ENCODE measurements at places on chromosomes 1 and 21.

DNA sequence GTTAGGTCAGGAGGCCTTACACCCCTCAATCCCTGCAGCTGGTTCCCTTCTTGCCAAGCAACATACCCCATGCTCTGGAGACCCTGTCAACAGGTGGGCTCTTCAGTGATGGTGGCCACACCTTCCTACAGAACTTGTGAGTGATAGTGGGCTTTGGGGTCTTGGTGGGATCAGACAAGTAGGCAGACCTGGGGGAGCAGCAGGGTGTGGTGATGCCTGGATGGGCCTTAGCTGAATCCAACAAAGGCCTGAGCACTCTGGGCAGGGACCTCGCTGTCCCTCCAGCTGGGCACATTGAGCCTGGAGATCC is 14.9 kb downstream of the FAAH start:
- DNase-seq = no peak

DNA sequence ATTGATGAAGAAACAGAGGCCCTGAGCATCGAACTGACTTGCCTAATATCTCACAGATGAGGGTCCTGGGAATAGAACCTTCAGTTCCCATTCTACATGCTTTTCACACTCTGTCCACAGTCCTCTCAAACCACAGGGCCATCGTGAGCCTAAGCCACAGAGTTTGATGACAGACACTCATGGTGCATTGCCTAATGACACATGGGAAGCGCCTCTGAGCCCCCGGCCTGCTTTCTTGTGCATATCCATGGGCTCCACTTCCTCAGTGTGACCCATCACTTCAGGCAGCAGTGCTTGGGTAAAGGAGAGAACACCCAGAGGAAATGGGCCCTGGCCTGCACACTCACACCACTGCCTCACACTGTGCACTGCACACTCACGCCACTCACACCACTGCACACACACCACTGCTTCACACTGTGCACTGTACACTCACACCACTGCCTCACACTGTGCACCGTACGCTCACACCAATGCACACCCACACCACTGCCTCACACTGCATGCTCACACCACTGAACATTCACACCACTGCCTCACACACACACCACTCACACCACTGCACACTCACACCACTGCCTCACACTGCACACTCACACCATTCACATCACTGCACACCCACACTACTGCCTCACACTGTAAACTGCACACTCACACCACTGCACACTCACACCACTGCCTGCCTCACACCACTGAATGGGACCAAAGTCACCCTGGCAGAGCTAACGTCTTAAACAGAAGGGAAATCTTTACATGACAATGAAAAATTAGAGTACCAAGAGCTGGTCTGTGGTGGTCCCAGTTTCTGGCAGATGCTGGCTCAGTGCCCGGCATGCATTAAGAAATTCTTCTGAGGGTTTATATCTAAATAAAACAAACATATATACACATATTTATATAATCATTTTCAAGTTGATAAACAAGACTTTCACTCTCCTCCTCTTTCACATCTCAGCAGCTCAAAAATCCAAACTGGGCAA is 53.0 kb downstream of the KANK4 start:
- DNase-seq = no peak

DNA sequence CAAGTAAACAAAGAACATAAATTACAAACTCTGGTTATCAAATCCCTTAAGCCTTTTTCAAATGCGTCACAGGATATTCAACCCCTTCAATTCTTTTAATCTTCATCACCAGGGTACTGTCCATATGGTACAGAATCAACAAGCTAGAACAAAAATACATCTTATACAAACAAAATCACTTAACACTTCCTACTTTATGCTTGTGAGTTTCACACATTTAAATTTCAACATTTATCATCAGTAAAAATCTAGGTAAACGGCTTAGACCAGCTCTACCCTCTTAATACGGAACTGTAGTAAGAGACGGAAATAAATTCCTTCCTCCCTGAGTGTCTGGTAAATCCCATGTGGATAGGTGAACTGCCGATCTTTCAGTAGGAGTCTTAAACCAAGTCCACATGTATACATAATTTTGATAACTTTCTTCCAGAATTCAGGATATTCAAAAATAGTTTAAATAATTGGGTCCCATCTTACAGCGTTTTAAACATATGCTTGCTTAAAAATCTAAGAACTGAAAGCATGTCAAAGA is 1.0 kb downstream of the CCDC181 start:
- DNase-seq = no peak

DNA sequence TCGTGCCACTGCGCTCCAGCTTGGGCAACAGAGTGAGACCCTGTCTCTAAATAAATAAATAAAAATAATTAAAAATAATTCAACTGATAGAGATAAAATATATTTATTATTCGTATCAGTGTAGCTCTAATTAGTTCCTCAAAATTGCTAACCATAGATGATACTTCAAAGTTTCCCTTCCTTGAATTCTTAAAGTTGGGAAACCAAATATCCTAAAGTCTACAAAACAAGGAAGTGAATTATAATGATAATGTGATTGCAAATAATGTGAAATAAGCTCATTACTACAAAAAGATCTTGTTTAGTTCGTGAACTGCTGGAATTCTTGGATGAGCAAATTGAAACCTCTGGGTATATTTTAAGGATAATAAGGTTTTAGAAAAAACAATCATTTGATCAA is 60.5 kb downstream of the NUP210L start:
- no peak for DNase-seq

DNA sequence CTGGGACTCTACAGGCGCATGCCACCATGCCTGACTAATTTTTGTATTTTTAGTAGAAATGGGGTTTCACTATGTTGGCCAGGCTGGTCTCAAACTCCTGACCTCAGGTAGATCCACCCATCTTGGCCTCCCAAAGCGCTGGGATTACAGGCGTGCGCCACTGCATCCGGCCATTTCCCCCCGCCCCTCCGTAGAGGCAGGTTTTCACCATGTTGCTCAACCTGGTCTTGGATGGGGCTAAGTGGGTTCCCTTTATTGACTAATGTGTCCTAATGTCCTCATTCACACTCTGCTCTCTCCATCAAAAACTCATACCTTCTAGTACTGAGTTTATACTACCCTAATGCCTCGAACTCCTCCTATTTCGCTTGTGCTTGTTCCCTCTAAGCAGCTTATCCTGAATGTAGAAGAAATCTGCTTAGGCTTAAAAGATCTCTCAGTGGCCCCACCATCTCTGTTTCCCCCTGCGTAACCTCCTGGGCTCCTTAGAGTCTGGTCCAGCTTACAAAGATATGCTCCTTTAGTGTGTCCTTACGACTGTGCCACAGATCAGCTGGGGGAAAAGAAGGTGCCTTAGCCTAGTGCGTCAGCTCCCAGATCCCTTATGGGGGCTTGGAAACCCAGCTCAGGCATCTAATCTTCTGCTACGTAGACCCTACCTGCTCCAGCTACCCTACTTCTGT is 8.0 kb downstream of the GNAT2 start:
- DNase-seq = no peak

DNA sequence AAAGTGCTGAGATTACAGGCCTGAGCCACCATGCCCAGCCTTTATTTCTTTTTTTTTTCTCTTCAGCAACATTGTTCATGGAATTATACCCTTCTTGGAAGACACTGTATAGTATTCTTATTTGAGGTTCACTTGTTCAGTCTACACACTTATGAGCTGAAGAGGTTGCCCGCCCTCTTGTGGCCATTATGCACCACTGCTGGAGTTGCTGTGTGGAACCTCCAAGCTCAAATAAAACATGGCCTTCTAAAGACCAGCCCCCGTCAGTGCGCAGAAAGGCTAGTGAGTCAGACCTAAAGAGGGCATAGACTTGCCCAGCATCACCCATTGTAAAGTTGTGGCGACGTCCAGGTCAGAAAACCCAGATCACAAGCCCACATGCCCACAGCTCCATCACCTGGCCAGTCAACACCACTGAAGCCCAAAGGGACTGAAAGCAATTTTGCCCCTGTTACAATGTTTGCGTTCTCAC is 20.4 kb downstream of the LURAP1 start:
- DNase-seq = peak; percentile 65

DNA sequence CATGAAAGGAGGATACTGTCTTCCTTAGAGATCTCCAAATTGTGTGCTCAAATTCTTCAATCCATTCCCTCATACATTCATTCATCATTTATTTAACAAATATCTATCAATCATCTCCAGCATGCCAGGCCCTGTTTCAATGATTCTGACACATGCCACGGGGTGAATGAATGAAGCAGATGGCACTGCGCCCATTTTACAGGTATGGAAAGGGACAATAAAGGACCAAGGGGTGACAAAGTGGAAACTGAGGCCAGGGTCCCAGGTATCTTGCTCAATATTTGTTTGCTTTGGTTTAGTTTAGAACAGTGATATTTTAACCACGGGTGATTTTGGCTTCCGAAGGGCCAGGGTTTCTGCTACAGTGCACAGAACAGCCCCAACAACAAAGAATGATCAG is 321.6 kb upstream of the RUNX1 start:
- no peak for DNase-seq

DNA sequence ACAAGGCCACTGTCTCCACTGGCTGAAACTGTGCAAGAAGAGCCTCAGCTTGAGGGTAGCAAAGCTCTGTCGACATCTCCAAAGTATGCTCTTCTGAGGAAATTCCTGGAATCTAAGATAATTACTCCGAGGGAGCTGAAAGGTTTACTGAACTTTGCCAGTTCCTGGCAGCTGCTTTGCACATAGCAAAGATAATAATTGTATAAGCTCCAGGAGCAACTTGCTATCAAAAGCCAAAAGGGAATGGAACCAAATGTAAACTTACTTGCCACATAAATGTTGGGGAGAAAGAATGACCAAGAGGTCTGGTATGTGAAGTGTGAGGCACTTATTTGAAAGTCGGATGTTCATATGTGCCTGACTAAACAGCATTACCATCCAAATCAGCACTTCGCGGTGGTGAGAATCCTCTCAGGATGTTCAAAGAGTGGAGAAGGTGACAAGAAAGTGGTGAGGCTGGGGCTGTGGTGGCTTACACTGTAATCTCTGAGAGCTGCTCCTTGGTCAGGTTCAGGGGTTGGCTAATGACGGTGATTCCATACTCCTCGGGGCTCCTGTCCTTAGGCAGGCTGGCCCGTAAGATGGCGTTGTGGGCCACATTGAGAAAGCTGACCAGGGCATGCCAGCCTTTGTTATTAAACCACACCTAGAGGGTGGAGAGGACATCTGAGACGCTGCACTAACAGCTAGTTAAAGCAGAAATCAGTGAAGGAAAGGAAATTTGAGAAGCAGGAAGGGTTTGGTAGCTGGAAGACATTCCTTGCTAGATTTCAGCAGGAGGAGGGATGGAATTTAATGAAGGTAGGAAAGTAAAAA is 100.0 kb downstream of the ABCA4 start:
- DNase-seq = no peak

DNA sequence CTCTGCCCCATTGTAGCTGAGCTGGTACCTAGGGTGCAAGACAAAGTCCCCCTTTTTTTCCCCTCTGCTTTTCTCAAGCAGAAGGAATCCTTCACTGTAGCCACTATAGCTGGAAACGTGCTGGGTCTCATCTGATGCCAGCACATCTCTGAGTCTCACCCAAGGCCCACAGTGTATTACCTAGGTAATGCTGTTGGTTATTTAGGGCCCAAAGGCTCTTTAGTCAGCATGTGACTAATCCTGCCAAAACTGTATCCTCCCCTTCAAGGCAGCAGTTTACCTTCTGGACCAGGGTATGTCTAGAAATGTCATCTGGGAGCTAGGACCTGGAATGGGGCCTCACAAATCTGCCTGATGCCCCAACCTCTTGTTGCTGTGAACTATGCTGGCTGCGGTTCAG is 423.4 kb downstream of the NUF2 start:
- no peak for DNase-seq

DNA sequence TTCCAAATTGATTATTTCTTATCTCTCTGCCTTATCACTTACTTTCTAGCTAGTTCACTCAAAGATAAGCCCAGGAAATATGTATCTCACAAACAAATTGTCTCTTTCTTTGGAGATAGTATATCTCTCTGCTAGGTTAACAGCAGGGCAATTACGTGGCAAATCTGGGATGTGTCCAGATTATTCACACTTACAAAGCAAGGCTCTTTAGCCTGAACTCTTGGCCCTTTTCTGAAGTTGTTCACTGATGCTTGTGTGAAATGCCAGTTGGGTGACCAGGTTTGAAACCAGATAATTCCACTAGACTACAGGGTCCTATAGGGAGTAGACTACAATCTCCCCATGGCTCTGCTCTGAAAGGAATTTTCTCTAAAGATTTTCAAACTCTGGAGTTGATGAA is 30.8 kb upstream of the FAM78B start:
- no peak for DNase-seq

- no peak for DNase-seq
Observed at GRCh38 chr1:209710093-209710492, 5.4 kb downstream of the HSD11B1 start.

- no peak for DNase-seq
Observed at GRCh38 chr1:207745839-207746767, 5.8 kb upstream of the CD46 start.

- DNase-seq = no peak
Observed at GRCh38 chr1:181499825-181500224, 16.5 kb downstream of the CACNA1E start.

- DNase-seq = no peak
Observed at GRCh38 chr1:206662396-206663092, 22.2 kb upstream of the MAPKAPK2 start.

DNA sequence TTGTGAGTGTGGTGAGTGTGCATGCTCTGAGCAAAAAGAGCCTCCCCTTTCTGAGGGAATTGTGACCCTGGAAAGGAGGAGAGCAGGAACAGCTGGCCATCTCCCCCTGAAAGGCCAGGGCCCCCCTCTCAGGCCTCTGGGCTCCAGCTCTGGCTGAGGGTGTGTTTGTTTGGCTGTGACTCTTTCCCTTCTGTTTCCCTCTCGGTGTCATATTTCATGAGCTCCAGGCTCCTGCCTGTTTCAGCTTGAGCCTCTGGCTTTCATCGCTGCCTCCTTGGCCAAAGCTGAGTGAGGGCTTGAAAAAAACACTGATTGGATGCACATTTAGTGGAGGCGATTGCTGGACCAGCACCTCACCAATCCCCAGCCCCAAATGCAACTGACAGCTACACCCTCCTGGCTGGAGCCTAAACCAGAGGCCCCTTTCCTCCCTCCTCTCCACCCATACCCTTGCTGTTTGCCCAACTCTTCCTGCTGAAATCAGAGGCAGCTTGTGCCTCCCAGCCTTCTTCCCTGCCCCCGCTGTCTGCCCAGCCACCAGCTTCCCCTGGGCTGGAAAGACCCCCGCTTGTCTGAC is 64.1 kb downstream of the DDR2 start:
- DNase-seq = peak; percentile 51

GRCh38 chr1:226808501-226808900 is 61.9 kb upstream of the PSEN2 start:
- DNase-seq = no peak

- DNase-seq = no peak
Observed at GRCh38 chr1:18903291-18903756, 969 bp upstream of the ALDH4A1 start.

- DNase-seq = no peak
Observed at GRCh38 chr1:91476533-91477217, 24.0 kb upstream of the CDC7 start.

DNA sequence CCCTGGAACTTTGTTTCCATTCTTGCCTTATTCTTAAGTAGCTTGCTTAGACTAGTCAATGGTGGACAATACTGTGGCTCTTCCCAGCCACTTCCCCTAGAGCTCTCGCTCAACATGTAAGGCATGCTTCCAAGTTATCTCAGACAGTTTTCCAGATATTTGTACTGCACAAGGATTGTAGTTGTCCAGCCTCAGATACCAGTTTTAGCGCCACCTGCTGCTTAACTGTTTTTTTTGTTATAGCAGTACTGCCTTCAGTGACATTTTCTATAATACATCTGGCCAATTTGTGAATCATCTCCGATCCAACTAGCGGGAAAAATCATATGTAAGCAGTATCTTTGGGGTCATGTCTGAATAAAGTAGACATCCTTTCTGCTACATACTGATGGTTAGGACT is 346.7 kb upstream of the ADGRL4 start:
- peak; percentile 12 for DNase-seq

Measured in HuH-7 (cell line).